ENCODE measurements at places on chromosomes 1 and 21. TPM values are rescaled to one million over a fixed set of nuclear protein-coding genes. Genes with fewer than 3 reads are reported as not detected.
A peak's percentile ranks its signal among the peaks of the same experiment; 100 is the strongest.

The PCP4L1 gene
- 0.90 TPM for total RNA-seq

The OR2M3 gene
- total RNA-seq = not detected

The TMEM240 gene
- 2.1 TPM for total RNA-seq

The ERO1B gene
- 4.2 TPM for total RNA-seq

The GSTM2 gene
- total RNA-seq = 18.5 TPM

The LCE1B gene
- total RNA-seq = not detected

The SLC1A7 gene
- not detected for total RNA-seq

The GJA8 gene
- not detected for total RNA-seq

The TMEM82 gene
- not detected for total RNA-seq

DNA sequence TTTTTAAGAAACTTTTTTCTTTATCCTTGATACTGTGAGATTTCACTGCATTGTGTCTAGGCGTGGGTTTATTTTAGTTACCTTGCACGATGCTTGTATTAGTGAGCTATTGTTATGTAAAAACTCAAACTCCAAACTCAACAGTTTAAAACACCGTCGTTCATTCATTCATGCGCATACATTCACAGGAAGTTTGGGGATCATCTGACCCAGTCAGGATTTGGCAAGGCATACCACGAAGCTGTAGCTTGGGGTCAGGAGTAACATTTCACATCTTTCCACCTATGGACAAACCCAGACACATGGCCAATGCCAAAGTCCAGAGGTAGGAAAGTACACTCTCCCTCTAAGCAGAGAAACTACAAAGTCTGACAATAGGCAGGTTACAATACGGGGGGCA lies 324.6 kb upstream of the CHRM3 start:
- no peak for ATAC-seq

DNA sequence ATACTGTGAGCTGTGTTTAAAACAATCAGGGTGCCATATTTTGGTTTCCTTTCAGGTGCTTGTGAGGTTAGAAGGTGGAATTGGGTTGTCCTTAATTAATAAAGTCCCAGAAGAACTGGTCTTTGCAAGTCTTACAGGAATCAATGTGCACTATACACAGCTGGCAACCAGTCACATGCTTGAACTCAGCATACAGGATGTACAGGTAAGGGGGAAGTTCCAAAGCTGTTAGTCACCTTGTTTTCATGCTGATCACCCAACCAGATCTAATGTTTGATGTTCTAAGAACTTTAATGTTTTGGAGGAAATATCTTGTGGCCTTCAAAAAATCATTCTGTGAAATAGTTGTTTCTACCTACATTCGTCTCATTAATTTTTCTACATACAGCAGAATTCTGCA lies 156.3 kb downstream of the VPS13D start:
- peak; percentile 90 for ATAC-seq

- no peak for ATAC-seq
Observed at GRCh38 chr1:28162151-28162550, 14.3 kb downstream of the PTAFR start.

DNA sequence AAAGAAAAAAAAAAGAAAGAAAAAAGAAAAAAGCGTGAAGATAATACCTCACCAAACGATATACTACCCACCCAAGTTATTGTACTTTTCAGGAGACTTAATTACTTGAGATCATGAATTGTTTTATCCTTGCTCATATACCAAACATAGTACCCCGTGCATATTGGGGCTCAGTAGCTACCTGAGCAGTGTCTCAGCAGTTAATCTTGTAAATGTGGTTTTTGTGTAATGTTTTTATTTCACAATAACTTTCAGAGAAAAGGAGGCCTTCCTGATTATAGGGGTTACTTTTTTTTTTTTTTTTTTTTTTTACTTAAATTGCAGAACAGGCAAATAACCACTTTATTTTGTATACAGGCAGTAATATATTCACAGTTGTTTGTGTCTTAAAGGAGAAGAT lies 80.3 kb downstream of the OSBPL9 start:
- no peak for ATAC-seq

DNA sequence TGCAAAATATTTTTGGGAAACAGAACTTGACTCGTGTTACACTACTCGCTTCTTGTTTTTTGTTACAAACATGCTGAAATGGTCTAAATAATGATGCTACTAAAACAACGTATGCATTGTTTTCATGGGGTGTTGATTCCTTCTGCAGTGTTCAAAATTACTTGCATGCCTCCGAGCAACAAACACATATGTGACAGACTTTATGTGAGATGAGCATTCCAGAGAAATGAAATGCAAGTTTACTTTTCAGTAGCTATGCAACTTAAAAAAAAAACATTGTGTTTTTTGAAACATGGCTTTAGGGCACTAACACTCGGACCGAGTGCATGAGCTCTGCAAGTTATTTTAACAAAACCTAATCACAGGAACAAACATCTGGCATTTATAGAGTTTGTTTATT lies 84.8 kb downstream of the CAMTA1 start:
- no peak for ATAC-seq

DNA sequence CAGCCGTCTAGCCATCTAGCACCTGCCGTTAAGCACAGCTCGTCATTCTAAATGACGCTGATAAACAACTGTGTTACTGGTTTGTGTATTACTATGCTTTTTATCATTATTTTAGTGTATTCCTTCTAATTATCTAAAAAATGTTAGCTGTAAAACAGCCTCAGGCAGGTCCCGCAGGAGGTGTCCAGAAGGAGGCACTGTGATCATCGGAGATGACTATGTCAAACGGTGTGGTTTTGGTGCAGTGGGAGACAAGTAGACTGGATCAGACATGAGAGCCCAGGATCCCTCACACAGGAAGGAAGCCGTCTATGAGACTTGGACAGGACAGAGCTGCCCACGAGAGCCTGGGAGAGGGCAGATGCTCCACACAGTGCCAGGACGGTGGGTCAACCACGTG lies 55.3 kb upstream of the COL6A1 start:
- ATAC-seq = no peak

- ATAC-seq = no peak
Observed at GRCh38 chr21:31875496-31876015, 2.7 kb downstream of the HUNK start.

- no peak for ATAC-seq
Observed at GRCh38 chr1:230277201-230278025, 148.7 kb downstream of the PGBD5 start.

- ATAC-seq = no peak
Observed at GRCh38 chr1:119368554-119368953, at the start of gene HAO2. Gene HAO2, plus strand, starts transcription at chr1:119368785. Its CDS starts 12,301 bp downstream, at chr1:119381086.

GRCh38 chr1:51957618-51958017 lies 32.9 kb downstream of the RAB3B start:
- ATAC-seq = no peak

GRCh38 chr1:3148171-3148570 lies 79.2 kb downstream of the PRDM16 start:
- ATAC-seq = no peak

DNA sequence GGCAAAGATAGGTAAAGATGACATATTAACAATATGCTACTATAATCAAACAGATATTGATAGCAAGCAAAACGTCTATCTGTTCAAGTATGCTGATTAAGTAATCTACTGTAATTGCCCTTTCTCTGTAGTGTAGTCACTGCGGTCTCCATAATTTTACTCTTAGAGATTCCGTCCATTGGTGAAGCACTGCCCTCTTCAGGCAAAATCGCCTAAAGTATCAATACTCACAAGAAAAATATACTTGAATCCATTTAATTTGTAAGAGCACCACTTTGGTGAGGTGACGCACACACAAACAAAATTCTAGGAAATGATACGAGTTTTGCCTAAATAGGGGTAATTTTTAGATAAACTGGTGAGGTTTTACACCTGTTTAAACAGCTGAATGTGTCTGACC lies 434.6 kb upstream of the CHRM3 start:
- ATAC-seq = no peak

- ATAC-seq = no peak
Observed at GRCh38 chr1:199242147-199242546, 603.3 kb downstream of the PTPRC start.

GRCh38 chr1:110914676-110915075 lies 41.7 kb downstream of the CD53 start:
- ATAC-seq = no peak

- ATAC-seq = no peak
Observed at GRCh38 chr1:100606438-100606837, 68.5 kb downstream of the GPR88 start.

DNA sequence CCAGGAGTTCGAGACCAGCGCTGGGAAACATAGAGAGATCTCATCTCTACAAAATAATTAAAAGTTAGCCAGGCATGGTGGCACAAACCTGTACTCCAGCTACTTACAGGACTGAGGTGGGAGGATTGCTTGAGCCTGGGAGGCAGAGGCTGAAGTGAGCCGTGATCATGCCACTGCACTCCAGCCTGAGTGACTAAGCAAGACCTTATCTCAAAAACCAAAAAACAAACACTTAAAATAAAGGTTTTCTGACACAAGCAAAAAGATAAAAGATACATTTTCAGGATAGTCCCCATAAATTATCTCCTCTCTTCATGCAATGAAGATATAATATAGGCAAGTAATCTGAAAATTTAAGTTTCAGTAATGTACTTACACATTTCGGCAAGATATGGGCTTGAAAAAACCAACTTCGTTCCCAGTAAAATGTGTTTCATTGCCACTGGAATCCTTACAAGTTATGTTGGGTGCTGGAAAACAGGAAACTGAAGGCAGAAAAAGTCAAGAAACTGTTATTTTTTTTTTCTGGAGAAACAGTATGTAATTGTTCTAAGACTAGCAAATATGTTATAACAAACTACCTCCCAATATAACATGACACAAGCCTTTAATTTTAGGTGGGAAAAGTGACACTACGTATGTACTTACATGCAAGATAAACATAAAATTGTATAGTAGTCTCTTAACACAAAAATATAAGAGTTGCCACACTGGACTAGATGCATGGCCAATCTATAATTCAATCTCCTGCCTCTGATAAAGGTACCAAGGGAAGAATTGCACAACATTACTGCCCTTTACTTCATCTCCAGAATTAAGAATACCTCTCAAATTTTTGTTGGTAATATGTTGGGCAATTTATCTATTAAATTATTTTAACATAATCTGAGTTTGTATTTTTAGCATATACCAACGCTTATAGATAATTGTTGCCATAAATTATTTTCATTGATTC lies 15.7 kb downstream of the TM2D1 start:
- ATAC-seq = no peak

GRCh38 chr1:228841632-228842031 lies 106.4 kb downstream of the RHOU start:
- ATAC-seq = no peak

- no peak for ATAC-seq
Observed at GRCh38 chr1:182295697-182296096, 95.9 kb downstream of the GLUL start.

GRCh38 chr1:10494418-10494753 lies 19.6 kb downstream of the PEX14 start:
- no peak for ATAC-seq

- ATAC-seq = no peak
Observed at GRCh38 chr1:202198366-202198724, 4.7 kb downstream of the LGR6 start.

GRCh38 chr1:90384193-90384592 lies 332.9 kb downstream of the BARHL2 start:
- ATAC-seq = no peak

- ATAC-seq = no peak
Observed at GRCh38 chr1:162316187-162316586, 60.5 kb downstream of the SPATA46 start.

GRCh38 chr1:56589369-56589768 lies 10.0 kb upstream of the PLPP3 start:
- ATAC-seq = no peak

DNA sequence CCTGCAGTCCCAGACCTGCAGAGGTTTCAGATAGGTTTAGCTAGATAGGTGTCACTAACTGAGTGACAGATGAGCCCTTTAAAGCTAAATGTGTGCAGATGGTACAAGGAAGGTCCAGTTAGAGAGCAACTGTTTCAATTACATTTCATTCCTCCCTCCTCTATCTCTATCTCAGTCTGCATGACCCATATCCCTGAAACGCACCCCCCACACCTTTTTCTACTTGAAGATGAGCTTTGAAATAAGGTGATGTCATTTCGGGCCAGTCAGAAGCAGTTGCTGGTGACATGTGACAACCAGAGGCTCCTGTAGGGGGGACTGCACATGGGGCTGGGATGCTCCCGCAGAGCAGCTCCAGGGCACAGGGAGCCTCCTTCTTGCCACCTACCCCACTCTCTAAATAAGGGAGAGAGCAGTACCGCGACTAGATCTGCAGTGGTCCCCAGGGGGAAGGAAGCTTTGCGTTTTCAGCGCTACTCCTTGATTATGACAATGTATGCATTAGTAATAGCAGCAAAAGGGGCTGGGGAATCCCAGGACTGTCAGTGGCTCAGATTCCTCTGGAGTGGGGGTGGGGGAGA lies 4.3 kb downstream of the ATP8B2 start:
- ATAC-seq = no peak

GRCh38 chr1:205856433-205856832 lies 6.5 kb upstream of the PM20D1 start:
- ATAC-seq = no peak

GRCh38 chr1:22866868-22867267 lies 105.8 kb downstream of the LACTBL1 start:
- ATAC-seq = no peak

GRCh38 chr1:151594143-151594625 lies 17.7 kb upstream of the SNX27 start:
- ATAC-seq = peak; percentile 99

- no peak for ATAC-seq
Observed at GRCh38 chr1:207828485-207829158, 76.8 kb downstream of the CD46 start.

DNA sequence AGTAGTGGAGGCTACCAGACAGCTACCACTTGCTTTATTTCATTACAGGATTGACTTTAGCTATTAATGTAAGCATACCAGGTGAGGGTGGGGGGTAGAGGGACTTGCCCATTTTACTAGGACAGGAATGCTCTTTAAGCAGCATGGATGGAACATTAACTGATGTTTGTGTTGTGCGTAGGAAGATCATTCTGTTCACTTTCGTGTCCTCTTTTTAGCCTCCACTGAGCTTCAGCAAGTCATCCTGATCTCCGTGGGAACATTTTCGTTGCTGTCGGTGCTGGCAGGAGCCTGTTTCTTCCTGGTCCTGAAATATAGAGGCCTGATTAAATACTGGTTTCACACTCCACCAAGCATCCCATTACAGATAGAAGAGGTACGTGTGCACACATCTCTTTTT lies 29.3 kb downstream of the IFNGR2 start:
- ATAC-seq = no peak

- no peak for ATAC-seq
Observed at GRCh38 chr1:66468722-66469121, 65.2 kb upstream of the SGIP1 start.

GRCh38 chr1:78672428-78672827 lies 22.8 kb downstream of the IFI44 start:
- ATAC-seq = no peak

DNA sequence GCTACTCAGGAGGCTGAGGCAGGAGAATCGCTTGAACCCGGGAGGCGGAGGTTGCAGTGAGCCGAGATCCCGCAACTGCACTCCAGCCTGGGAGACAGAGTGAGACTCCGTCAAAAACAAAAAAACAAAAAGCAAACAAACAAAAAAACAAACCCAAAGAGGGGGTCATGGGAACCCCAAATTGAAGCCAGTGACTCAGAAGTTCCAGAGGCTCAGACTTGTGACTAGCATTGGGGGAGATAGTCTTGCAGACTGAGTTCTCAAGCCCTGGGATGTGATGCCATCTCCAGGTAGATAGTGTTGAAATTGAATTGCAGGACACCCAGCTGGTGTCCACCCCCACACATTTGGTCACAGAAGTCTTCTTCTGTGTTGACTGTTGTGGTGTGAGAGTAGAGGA lies 24.9 kb upstream of the ENO1 start:
- peak; percentile 8 for ATAC-seq
